ENCODE measurements at places on chromosomes 5 and 9.

GRCh38 chr9:112484607-112485006, 2.0 kb upstream of the KIAA1958 start:
- DNase-seq: no peak

DNA sequence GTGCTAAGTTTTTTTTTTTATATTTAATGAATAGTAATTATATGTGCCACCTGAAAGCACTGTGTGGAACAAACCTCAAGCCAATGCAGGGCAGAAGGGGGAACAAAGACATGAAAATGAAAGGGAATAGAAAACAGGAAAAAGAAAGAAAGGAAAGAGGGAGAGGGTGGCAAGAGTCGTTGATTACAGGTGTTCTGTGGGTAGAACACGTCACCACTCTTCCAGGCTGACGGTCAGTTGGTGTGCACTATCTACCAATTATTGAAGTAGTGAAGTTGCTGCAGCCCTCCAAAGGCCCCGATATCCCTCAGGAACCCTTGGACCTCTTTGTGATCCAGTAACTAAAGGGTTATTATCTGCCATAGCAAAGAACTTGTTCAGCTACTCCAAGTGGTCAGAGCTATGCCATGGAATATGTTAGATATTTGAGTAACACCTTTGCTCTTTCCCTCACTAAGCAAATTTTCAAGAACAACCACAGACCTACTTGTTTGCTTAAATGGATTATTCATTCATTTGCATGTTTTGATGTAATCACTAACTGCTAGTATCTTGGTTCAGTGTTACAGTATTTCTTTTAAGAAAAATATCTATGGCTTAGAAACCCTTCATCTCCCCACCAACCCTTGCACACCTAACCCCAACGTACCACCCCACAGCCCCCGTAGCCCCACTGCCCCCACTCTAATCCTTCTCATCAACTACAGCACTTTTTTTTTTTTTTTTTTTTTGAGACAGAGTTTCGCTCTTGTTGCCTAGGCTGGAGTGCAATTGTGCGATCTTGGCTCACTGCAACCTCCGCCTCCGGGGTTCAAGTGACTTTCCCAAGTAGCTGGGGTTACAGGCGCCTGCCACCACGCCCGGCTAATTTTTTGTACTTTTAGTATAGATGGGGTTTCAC, 31.3 kb downstream of the FYB1 start:
- no peak for DNase-seq

DNA sequence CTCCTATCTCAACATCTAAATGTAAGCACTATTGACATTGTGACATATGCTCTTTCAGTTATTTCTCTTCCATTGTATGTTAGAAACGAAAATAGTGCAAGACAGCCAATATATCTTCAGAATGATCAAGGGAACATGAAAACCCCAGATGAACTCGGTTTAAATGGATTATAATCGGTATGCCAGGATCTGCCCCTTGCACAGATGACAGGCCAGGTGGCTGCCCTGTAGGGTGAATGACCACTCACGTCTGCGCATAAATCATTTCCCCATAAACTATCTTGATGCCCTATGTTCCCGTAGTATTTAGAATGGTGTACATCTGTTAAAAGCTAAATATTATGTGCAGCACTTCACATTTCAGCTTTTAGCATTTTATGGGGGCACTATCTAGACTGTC, 69.7 kb upstream of the RANBP3L start:
- no peak for DNase-seq

DNA sequence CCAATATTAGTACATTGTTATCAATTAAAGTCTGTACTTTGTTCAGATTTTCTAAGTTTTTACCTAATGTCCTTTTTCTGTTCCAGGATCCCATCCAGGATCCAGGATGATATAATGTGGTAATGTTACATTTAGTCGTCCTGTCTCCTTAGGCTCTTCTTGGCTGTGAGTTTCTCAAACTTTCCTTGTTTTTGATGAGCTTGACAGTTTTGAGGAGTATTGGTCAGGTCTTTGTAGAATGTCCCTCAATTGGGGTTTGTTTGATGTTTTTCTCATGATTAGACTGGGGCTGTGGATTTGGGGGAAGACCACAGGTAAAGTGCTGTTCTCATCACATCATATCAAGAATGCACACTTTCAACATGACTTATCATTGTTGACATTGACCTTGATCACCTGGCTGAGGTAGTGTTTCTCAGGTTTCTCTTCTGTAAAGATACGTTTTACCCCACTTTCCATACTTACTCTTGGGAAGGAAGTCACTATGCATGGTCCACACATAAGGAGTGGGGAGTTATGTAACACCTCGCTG, 9.6 kb downstream of the NDFIP1 start:
- DNase-seq: no peak

DNA sequence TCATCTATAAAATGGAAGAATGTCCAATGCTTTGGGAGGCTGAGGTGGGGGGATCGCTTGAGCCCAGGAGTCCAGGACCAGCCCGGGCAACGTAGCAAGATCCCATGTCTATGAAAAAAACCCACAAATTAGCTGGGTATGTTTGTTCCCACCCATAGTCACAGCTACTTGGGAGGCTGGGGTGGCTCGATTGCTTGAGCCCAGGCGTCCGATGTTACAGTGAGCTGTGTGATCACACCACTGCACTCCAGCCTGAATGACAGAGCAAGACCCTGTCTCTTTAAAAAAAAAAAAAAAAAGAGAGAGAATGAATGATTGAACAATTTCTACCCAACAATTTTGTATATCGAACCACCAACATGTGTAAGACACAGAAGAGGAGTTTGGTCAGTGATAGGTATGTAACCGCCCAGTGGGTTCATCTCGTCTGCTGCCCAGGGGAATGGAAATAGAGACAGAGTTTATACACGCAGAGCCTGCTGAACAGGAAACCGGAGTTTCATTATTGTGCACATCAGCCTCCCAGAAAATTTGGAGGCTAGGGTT, 26.2 kb upstream of the ERGIC1 start:
- DNase-seq: no peak

DNA sequence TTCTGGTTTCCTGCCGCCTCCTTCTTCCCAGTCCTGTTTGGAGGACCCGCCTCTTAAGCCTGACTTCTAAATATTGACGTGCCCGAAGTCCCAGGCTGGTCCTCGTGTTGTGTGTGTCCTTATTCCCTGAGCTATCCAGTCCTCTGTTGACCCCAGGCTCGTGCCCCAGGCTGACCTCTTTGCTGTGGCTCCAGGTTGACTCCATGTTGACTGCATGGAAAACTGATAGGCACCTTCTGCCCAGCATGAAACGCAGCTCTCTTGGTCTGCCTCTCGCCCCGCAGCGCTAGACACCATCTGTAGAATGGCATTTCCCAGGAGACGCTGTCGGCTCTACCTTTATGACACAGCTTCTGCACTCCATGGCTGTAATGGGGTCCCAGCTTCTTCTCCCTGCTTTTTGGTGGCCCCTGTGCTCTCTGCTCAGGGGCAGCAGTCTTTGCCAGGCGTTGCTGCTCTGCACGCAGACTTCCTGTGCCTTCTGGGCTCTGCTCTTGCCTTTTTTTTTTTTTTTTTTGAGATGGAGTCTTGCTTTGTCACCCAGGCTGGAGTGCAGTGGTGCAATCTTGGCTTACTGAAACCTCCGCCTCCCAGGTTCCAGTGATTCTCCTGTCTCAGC, 28.4 kb downstream of the EHMT1 start:
- no peak for DNase-seq

GRCh38 chr5:132396589-132397031, 27.1 kb downstream of the SLC22A5 start:
- no peak for DNase-seq

GRCh38 chr5:96871027-96871399, 5.3 kb upstream of the ERAP2 start:
- no peak for DNase-seq

GRCh38 chr5:80707645-80708044, 52.9 kb upstream of the DHFR start:
- DNase-seq: no peak

GRCh38 chr5:74074111-74074510, 448.1 kb downstream of the ARHGEF28 start:
- DNase-seq: no peak

- no peak for DNase-seq
These were observed 184.9 kb upstream of the OR13F1 start for GRCh38 chr9:104319198-104319597.

DNA sequence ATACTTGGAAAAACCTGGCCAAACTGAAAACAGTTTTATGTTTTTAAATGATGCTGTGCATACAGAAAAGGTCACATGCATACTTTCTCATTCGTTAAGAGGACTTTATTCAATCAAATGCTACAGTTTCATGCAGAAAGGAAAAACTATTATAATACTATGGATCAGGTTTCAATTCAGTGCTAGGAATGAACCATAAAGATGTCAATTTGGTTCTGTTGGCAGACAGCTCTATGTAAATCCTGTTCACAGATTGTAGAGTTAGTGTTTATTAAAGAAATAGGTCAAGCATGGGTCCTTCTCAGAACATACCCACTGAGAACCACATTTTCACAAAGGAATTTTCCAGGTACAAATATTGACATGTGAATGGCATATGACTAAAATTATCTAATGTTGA, 57.1 kb downstream of the RETREG1 start:
- no peak for DNase-seq

DNA sequence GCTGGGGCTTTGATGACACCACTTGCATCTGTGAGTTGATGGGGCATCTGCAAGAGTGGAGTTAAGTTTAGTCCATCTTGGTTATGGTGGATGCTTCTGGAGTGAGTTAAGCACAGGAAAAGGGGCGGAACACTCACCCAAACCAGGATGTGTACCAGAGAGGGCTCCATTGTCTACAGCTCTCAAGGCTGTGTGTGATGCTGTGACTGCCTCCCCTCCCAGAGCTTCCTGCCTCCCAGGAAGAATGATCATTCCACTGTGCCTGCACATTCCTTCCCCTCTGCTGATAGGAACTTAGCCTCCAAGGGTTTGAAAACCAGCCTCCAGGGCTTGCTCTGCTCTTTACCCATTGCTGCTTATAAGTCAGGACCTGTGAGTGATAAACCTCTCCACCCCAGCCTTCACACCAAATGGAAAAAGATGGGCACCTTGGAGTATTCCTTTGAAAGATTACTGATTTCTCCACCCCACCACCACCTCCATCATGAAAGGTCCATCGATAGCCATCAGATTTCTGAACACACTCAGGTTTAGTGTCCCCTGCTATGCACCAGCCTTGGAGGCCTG, 160.1 kb upstream of the SPRY4 start:
- no peak for DNase-seq

DNA sequence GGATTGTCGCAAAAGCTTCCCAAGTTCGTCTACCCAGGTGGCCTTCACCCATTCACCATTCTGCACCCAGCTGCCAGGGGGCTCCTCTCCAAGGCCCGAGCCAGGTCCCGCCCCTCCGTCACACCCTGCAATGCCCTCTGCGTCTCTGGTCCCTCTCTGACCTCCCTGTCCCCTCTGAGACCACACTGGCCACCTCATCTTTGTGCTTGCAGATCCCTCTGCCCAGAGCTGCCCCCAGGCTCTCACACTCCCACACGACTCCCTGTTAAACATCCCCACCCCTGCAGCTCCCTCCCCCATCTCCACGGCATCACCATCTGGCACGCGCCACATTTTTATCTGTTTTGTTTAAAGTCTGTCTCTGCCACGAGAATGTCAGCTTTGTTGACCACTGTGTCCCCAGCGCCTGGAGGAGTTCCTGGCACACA, 243.6 kb downstream of the PBX3 start:
- no peak for DNase-seq

- DNase-seq: no peak
These were observed 173.7 kb downstream of the FAM114A2 start for GRCh38 chr5:153865016-153865415.

DNA sequence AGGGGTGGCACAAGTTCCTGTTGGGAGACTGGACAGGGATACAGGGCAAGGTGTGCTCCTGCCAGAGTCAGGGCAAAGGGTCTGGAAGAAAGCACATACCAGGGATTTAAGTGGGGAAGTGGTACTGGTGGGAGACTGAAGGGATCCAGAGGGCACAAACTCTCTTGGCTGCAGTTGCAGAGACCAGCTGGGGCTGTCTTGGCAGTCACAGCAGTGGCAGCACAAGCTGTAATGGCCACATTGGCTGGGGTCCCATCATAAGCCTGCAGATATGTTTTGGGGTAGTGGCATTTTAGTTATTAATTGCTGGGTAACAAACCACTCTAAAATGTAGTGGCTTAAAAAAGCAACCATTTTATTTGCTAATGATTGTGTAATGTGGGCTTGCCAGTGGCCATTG, 492.2 kb downstream of the ENC1 start:
- no peak for DNase-seq

- DNase-seq: no peak
These were observed 543 bp downstream of the ST8SIA4 start for GRCh38 chr5:100902440-100903038.

DNA sequence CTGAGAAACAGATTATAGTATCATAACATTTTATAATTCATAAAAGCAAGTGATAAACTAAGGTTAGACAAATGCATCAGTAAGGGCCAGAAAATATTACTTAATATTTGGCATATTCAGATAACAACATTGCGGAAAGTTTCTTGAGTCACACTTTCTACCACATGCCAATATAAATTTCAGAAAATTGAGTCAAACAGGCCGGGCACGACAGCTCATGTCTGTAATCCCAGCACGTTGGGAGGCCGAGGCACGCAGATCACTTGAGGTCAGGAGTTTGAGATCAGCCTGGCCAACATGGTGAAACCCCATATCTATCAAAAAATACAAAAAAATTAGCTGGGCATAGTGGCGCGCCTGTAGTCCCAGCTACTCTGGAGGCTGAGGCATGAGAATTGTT, 47.1 kb downstream of the SLC38A9 start:
- DNase-seq: no peak
